CD4-positive, alpha-beta T cell treated with Interleukin-17A for 4 hours (primary cell): ENCODE measurements at places on chromosomes 1 and 21.

DNA sequence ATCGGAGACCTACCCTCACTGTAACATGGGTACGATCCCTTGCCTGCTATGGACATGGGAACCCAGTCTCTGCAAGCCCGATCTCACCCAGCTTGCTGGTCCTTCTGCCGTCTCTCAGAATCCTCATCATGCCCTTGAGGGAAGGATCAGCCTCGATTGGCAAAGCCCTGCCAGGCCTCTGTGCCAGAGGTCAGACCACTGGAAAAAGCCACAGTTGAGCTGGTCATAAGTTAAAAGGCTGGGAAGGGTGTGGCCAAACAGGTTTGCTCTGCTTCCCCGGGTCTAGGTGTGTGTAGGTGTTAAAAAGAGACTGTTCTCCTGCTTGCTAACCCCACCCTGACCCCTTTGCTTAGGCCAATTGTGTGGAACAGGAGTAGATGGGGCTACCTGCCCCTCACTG is 19.5 kb upstream of the PADI3 start:
- DNase-seq = no peak

- no peak for DNase-seq
These were observed 10.4 kb downstream of the TTLL10 start for GRCh38 chr1:1183833-1184775.

GRCh38 chr1:2044510-2045319 is 5.5 kb upstream of the PRKCZ start:
- peak; percentile 84 for DNase-seq

DNA sequence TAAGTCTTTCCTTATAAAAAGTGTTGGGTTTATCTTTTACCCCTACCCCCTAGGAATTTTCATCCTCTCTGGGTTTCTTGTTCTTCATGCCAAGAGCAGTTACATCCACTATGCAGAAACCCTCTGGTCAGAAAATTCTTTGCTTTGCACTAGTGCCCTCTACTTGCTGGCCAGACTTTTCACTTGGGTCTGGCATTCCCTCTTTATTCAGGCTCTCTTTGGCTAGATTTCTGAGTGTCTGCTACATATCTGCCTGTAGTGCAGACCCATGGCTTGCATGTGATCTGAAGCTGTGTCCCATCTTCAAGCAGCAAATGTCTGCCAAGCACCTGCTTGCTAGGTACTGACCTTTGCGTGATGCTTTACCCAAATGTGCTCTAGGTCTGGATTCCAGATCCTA is 237.0 kb downstream of the GPATCH2 start:
- DNase-seq = no peak

GRCh38 chr1:40760984-40761383 is 22.6 kb upstream of the KCNQ4 start:
- no peak for DNase-seq

- no peak for DNase-seq
These were observed 29.9 kb upstream of the LYPLAL1 start for GRCh38 chr1:219143735-219144134.

DNA sequence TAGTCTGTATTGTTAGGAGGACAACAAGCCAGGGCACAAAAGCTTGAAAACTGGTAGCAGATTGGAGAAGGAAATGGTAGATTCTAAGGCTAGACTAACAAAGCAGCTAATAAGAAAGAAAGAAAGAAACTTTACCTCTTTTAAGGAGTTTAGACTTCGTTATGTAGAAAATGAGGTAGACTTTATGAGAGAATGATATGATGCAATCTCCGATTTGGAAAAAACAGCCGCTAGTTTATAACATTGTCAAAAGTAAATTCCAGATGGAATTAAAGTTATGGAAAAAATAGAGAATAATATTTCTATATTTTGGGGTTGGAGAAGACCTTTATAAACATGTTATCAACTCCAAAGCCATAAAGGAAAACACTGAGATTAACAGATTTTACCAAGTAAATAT is 67.0 kb downstream of the CAMSAP2 start:
- no peak for DNase-seq

DNA sequence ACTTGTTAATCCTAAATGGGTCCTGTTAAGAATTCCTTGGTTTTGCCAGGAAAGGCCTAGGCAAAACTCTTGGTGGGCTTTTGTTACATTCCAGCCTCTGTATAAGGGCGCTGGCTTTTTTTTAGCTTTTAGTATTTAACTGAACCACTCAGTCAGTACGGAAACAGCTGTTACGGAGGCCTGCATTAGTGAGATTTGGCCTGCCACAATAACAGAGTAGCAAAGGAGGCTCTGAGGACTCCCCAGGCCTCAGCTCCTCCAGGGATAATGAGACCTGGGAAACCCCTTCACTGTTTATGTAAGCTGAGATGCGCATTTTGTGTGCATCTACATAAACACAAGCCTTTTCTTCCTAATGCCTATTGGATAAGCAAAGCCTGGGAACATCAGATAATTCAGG is 210.2 kb downstream of the APP start:
- DNase-seq = no peak

GRCh38 chr1:159431904-159432303 is at the start of gene OR10J4:
OR10J4 (plus strand) TSS chr1:159432204.
- DNase-seq = no peak

DNA sequence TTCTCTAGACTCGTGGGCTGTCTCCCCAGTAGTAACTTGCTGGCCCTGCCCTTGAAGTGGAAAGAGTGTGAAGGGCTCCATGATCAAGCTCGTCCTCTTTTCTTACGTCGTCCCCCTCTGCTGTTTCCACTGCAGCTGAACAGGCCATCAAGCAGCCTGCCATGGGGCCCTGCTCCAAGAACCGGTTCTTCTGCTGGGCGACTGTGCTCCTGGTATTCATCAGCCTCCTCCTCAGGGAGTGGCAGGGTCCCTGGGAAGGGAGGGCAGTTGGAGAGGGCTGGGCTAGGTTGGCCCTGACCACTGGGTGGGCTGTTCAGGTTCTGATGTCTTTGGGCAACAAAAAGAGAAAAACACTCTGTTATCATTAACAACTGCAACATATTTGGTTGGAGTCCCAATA is 151.5 kb downstream of the FCRL5 start:
- no peak for DNase-seq

GRCh38 chr1:170630977-170631376 is 33.0 kb upstream of the PRRX1 start:
- DNase-seq = no peak

- no peak for DNase-seq
These were observed 335.5 kb downstream of the COL11A1 start for GRCh38 chr1:102772831-102773230.

DNA sequence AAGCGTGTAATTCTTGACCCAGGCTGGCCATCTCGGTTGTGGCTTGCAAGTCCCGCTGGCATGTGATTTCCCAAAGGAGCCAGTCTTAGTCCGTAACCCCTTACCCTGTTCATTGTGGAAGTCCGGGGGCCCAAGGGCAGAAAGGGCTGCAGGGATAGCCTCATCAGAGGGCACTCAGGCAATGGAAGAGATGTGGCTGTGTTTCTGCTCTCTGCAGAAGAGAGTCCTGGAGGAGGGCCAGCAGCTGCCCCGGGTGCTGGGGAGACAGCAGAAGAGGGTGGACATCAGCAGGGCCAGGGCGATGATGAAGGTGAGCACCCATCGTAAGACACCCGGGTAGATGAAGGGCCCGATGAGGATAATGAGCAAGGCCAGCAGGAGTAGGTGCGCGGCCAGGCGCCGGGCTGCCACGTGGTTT is 830 bp downstream of the RNF186 start:
- DNase-seq = no peak

DNA sequence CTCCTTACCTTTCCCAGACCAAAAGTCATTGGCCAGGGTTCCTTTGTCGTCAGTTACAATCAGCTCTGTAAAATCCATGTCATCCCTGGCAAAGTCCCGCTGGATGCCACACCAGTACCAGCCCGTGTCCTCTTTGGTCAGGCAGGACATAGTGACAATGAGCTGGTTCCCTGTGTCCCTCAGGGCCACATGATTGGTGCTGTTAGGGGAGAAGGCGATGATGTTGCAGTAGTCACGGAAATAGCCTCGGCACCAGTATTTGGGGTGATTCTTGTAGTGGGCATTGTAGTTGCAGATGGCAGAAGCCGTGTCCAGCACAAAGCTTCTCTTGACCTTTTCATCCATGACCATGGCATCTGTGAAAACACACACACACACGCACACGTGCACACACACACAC is 14.8 kb downstream of the ADORA3 start:
- no peak for DNase-seq

GRCh38 chr1:192066202-192066601 is 92.1 kb upstream of the RGS18 start:
- DNase-seq = no peak

- no peak for DNase-seq
These were observed 64.6 kb upstream of the WDR26 start for GRCh38 chr1:224499204-224499603.

DNA sequence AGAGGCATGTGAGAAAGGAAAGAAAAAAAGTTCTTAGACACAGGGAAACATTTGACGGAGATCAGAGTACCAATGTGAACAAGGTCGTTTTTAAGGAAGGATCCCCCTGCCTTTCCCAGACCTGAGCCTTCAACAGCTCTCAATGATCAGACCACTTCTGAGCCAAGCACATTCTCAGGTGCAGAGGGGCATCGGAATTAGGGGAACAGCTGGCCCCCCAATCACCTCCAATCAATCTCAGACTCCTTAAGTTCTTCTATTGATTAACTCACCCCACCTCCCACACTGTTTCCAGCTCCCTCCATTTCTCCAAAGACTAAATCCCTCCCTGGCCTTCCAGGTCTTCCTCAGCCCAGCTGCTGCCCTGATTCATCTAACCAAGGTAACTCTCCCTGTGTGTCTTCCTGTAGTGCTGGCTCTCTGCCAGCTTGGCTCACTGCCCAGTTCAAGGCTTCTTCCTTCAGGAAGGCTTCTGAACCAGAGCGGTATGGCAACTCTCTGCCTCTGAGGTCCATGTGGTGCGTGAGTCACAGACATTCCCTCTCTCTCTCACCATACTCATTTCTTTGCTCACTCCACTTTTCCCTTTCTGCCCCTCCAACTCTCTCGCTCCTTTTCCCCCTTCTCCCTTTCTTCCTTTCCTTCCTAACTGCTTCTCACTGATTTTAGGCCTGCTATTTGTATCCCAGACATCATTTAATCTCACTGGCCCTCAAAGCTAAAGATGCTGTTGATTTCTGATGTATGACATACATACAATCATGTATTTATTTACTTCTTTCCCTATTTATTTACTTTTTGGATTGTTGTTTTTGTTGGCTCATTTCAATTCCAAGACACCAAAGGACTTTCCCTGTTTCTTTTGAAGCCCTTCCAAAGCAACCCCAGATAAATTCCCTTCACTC is 18.1 kb downstream of the CFAP45 start:
- peak; percentile 79 for DNase-seq

GRCh38 chr1:42746436-42747105 is 6.5 kb upstream of the CLDN19 start:
- no peak for DNase-seq

- DNase-seq = no peak
These were observed 344.1 kb downstream of the DISC1 start for GRCh38 chr1:231970684-231971083.

GRCh38 chr1:78387201-78387600 is 103.6 kb upstream of the PTGFR start:
- DNase-seq = no peak

- peak; percentile 90 for DNase-seq
These were observed 17.8 kb downstream of the SLFNL1 start for GRCh38 chr1:41003640-41004220.

DNA sequence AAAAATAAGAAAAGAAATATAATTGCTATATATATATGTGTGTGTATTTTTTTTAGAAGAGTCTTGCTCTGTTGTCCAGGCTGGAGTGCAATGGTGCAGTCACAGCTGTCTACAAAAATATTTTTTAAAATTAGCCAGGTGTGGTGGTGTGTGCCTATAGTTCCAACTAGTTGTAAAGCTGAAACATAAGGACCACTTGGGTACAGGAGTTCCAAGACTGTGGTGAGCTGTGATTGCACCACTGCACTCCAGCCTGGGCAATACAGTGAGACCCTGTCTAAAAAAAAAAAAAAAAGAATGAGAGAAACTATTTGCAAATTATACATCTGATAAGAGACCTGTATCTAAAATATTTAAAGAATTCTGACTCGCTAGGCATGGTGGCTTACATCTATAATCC is 42.0 kb downstream of the BMP8A start:
- DNase-seq = no peak

DNA sequence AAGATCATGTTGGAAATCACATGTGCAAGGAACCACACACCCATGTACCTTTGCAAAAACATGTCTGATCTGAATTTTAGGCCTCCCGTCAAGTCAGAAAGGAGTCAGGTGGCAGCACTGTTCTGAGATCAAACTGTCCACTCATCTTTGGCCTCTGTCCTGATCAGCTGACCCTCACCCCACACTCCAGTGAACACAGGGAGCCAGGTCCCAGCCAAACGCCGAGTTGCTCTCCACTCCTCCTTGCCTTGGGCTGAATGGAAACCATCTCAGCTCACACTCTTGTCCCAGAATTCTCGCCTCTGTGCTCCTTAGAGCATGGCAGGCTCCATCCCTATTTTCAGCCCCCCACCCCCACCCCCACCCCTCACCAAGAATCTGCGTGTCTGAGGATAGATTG is 4.6 kb upstream of the RNF186 start:
- no peak for DNase-seq

GRCh38 chr1:41665962-41666917 is 181.8 kb upstream of the EDN2 start:
- no peak for DNase-seq

DNA sequence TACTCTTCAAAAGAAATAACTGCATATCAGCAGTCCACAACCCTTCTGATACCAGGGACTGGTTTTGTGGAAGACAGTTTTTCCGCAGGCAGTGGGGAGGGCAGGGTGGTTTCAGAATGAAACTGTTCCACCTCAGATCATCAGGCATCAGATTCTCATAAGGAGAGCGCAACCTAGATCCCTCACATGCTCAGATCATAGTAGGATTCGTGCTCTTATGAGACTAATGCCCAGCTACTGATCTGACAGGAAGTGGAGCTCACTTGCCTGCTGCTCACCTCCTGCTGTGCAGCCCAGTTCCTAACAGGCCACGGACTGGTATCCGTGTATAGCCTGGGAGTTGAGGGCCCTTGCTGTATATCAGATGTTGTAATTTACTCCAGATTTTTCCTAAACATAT is 11.5 kb downstream of the RO60 start:
- peak; percentile 13 for DNase-seq

DNA sequence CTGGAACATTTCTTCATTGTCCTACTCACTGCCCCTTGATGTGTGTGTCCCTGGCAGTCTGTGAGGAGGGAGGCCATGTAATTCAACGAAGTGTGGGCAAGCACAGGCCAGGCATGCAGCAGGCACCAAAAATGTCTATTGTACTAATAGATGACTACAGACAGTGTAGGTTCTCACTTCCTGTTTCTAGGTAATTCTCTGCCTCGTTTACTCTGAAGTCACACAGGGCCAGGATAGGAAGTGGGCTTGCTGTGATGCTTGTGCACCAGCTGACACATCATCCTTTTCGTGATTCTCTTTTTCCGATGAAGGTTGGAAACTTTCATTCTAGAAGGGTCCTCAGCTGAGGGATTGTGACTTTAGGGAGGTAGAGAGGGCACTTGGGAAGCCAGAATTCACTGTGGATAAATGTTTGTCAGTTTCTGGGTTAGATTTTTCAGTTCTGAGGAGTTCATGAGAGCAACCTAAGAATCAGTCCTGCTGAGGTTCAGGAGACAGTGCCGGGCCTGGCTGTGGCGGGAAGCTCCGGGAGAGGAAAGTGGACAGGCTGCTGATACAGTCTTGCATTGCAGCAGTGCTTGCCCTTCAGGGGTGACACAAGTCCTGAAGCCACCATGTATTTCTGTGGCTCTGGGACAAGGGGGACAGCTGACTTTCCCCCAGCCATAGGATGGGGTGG is 4.3 kb upstream of the CSF1 start:
- peak; percentile 67 for DNase-seq
